ENCODE measurements at places on chromosomes 2 and 18.

GRCh38 chr18:55316486-55317184 is 271.4 kb downstream of the TCF4 start:
- no peak for DNase-seq

DNA sequence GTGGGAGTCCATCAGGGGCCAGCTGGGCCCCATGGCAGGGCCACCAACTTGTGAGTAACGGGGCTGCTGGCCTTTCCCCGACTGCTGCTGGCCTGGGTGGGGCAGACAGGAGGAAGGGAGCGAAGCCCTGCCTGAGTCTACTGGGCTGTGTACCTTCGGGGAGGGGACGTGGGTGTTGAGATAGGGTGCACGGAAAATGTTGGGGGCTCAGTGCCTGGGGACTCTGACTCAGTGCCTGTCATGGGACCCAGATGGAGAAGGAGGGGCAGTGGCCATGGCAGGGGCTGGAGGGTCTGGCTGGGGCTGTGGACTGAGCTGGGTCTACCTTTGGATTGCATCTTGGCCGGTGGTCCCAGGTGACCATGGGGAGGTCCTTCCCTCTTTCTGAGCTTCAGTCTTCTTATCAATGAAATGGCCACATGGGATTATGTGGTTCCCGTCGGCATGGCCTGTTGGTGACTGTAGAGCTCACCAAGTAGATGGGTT is 4.0 kb downstream of the SLC4A3 start:
- no peak for DNase-seq

- no peak for DNase-seq
Observed at GRCh38 chr18:76490033-76490432, 5.0 kb downstream of the ZNF516 start.

- DNase-seq: no peak
Observed at GRCh38 chr2:161243905-161244304, 64.3 kb upstream of the PSMD14 start.

- no peak for DNase-seq
Observed at GRCh38 chr18:4603955-4604354, 148.8 kb upstream of the DLGAP1 start.

GRCh38 chr2:118431586-118431985 is 343.3 kb downstream of the INSIG2 start:
- DNase-seq: no peak

DNA sequence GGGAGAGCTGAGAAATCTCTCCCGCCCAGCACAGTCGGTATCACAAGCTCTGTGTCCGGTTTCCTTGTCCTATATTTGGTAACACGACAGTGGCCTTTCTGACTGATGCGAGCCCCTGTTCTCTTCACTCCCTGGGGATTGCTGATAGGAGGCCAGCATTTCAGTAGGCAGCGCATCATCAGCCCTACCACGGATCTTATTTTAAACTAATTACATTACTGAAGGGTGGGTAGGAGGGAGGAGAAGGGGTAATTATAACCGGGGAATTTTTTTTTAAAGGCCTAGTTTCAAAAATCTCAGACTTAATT is 125.6 kb upstream of the LGALSL start:
- no peak for DNase-seq

- DNase-seq: no peak
Observed at GRCh38 chr2:128452024-128452411, 133.3 kb upstream of the HS6ST1 start.

DNA sequence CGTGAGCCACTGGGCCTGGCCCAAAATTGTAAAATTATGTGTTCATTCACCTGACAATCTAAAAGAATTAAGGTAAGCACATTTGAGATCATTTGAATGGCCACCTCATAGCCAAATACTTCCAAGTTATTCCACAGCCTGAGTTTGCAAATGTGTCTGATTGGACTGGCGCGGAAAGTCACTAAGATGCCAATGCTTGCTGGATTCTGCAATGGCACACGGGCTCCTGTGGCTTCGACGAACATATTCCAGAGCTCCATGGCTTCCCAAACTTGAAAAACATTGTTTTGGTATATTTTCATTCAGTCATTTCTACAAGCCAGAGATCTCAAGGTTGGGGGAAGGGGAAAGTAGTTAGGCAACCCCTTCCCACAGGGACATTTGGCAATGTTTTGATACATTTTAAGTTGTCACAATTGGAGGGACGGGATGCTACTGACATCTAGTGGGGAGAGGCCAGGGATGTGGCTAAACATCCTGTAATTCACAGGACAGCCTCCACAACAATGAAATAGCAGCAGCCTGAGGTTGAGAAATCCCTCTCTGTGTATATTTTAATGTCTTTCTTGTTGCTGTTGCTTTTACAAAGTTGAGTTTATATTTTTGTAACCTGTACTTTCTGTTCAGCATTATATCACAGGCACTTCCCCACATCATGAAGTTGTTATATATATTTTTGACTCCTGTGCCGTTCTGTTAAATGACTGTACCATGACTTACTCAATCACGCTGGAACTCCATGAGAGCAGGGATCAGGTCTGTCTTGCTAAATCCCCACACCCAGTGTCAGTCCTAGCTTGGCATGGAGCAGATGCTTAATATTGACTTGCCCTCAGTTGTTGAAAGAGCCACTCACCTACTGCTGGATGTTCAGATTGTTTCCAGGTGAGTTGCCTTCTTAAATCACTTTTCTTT is 56.9 kb downstream of the COL4A4 start:
- no peak for DNase-seq

Data from GM12864 (cell line).